CD8-positive, alpha-beta memory T cell (primary cell): ENCODE measurements at places on chromosomes 3 and 15.

- DNase-seq = no peak
These were observed 11.8 kb downstream of the SLC12A8 start for GRCh38 chr3:125200731-125201139.

DNA sequence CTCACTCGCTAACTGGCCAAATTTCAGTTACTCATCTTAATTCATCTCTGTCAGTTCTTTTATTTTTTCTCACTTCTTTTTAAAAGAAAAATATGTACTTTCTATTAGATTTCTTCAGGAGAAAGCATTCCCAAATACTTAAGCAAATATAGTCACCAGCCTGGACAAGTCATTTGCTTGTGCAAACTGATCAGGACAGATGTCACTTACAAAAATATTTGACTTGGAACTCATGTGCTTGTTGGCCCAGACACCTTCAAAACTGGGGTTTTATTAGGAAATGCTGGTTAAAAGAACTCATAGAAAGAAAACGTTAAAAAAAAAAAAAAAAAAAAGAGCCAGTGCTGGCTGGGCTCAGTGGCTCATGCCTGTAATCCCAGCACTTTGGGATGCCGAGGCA, 31.3 kb upstream of the FOXP1 start:
- DNase-seq = no peak

GRCh38 chr15:95501865-95502264, 828.6 kb upstream of the NR2F2 start:
- no peak for DNase-seq

- no peak for DNase-seq
These were observed 204.2 kb upstream of the PROK2 start for GRCh38 chr3:71989165-71989564.

DNA sequence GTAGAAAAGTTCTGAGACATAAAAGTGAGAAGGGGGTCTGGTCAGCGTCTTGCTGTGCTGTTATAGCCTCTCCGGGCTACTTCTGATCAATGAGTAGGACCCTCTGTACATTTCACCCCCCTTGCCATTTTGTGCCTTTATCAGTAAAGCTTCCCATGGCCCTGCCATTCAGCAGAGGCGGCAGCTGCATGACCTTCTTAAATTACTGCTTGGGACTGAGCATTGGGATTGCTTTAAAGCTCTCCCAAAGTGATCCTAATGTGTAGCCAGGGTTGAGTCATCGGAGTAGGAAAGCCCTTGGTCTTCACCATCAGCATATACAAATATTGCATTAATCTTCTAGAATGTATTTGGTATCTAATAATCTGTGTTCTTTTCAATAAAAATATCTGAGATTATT, 70.2 kb downstream of the FMN1 start:
- DNase-seq = no peak

DNA sequence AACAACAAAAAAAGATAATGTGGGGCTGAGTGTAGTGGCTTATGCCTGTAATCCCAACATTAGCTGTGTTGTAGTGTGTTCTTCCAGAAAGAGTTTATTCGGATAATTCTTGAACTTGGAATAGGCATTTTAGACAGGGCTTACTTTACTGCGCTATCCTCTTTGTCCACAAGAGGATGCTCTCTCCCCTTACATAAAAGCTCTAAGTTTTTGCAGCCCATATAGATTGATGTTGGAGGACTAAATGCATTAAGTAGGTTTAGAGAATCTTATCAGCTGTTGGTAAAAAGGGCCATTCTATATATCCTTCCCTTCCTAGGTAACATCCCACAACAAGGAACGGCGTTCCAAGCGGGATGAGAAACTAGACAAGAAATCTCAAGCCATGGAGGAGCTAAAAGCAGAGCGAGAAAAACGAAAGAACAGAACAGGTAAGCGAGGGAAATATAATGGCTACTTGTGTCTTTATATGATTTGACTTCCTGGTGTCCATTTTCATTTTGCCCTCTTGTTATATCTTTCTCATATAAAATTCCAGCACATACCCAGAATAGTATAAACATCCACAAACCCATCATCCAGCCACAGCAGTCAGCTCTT, 27.8 kb upstream of the ITPKA start:
- no peak for DNase-seq

- no peak for DNase-seq
These were observed 225.2 kb downstream of the VPS13C start for GRCh38 chr15:61835029-61835428.

DNA sequence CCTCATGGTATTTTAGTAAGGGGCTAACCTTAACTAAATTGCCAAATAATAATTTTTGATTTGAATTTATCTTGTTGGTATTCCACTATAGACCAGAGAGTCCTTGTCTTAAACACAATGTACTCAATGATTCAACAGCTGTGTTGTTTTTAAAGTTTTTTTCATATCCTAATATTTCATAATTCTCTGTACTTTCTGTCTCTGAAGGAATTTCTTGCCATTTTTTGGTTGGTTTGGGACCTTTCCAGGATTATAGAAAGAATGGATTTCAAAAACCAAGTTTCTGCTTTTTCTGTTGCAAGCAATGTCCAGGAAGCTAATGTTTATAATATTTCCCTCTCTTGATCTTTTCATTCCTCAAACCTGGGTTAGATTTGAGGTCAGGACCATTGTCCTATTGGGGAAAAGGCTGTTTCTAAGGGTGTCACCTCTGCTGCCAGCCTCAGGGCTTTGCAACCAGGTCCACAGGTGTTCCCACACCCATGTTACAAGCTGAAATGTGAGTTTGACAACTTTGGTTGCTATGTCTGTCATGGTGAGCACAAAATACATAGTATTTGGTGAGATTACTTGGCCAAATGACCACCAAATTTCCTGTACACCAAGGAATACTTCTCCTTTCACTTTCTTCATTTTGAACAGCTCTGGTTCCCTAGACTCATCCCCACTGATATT, 363.7 kb upstream of the RGMA start:
- no peak for DNase-seq

GRCh38 chr15:49023354-49023753, 22.9 kb downstream of the SECISBP2L start:
- no peak for DNase-seq

- no peak for DNase-seq
These were observed 273.2 kb downstream of the MECOM start for GRCh38 chr3:169390271-169390670.

DNA sequence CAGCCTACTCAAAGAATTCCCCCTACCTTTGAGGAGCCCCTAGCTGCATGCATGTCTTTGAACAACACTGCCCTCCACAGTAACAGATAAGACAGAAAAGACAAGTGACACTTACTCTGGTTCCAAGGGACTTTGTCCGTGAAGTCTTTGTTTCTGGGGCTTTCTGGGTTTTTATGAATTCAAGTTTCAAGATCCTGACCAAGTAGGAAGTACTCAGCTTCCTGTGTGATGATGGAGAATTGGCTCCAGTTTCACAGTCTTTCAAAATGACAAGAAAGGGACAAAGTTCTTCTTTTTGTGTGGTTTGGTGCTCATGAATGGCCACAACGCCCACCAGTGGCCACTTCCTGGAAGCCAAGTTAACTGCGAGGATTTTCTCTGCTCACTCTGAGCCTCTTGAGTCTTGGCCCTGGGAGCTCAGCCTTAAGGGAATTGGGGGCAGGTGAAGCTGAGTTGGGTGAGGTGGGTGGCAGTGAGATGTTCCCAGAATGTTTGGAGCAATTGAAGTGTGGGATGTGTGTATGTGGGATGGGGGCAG, at the start of gene CCR1:
CCR1 (minus strand) TSS at position 147 of the 538 bp plus-strand sequence. CDS start 4,000 bp downstream, outside the sequence.
- DNase-seq = peak; percentile 32

- peak; percentile 65 for DNase-seq
These were observed 58.5 kb downstream of the CMSS1 start for GRCh38 chr3:99875929-99876841.

DNA sequence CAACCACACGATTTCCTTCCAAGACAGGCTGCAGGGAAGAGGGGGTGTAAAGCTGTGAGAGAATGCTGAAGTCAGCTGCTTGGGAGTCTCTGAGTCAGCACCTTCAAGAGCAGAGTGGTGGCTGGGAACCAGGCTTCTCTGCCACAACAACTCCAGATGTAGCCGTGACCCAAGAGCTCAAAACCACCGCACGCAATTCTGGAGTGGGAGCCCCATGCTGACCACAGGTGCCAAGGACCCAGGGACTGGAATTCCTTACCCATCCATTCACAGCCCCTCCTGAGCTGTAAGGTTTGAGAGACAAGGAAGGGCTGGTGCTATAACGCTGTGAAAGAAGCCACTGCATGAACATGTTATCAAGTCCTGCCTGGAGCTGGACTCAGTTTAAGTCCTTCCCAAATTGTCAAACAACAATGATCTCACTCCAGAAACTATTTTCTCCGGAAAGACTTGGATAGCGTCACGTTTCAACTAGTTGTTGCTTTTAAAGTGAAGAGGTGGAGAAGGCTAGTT, 61.4 kb downstream of the UMPS start:
- DNase-seq = no peak

- no peak for DNase-seq
These were observed 103.5 kb upstream of the RPL32 start for GRCh38 chr3:12944849-12945248.

DNA sequence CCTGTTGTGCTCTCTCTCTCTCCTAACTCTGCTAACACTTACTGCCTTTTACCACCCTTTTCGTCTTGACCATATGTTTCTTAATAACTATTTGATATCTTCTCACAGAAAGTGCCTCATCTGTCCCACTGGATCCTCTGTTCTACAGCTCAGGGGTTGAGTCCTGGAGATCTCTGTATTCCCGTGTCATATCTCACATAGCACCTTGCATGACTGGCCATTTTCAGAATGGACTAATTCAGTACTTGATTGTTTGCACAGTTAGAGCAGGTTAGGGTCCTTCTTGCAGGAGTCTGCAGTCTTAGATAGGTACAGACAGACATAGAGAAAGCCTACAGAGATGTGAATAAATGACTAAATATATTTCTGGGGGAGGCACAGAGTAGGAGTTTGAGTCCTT, 20.9 kb downstream of the HACD3 start:
- DNase-seq = no peak

GRCh38 chr3:127349501-127350171, 61.8 kb upstream of the PRR20G start:
- no peak for DNase-seq

DNA sequence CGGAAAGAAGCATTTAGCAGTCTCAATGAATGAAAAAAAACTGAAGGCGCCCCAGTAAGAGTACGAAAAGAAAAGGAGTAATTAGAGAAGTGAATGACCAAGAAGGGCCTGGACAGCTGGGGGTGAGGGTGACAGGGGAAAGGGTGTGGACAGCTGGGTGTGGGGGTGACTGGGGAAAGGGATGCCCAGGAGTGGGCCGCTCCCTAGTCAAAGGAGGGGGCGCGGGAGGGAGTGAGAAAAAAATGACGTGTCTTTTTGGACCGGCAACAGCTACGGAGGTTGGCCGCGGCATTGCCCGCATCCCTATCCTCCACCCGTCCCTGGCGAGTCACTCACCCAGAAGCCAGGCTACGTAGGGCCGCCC, 274 bp upstream of the ZCWPW2 start:
- DNase-seq = no peak

- DNase-seq = no peak
These were observed 48.7 kb upstream of the VILL start for GRCh38 chr3:37941608-37942508.

DNA sequence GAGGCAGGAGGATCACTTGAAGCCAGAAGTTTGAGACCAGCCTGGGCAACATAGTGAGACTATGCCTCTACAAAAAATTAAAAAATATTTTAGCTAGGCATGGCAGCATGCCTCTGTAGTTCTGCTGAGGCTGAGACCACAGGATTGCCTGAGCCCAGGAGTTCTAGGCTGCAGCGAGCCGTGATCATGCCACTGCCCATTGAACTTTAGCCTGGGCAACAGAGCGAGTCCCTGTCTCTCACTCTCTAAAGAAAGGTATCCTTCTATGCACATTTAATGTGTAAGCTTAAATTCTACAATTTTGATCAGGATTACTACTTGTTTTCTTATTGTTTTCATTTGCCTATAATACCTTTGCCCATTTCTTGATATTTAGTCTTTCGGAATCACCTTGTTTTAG, 26.8 kb downstream of the GALK2 start:
- no peak for DNase-seq

- no peak for DNase-seq
These were observed 28.8 kb upstream of the HES1 start for GRCh38 chr3:194107107-194107506.

DNA sequence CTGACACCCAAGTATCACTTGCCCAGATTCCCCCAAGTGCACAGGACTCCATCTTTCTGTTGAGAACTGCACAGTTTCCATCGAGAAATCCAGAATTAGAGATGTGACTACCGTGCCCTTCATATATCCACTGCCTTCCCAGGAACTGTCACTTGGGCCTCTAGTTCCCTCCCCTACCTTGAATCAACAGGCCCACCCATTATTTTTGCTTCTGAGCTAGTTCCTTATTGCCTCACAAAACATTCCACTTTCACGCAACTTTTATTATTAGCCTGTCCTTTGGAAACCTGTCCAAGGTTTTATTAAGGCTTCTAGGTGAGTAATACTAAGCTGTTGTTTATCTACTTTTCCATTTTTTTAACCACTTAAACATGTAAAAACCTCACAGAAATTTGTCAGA, 17.1 kb upstream of the SLC30A4 start:
- no peak for DNase-seq

GRCh38 chr15:61660579-61660978, 399.7 kb downstream of the VPS13C start:
- no peak for DNase-seq

DNA sequence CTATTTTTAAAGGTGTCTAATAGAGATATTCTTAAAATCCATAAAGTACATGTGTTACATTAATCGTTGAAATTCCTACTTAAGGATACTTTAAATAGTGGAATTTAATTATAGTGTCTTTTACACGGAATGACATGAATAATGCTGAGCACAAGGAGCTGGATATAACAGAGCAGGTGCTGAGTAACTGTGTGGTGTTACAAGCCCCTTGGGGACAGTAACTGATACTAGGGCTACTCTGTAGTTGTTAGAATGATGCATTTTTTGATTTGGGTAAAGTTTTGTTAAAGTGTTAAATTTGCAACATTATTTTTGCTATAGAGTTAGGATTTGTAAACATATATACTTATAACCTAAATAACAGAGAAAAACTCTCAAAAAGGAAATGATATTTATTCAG, 1496.1 kb downstream of the OTOL1 start:
- DNase-seq = no peak

DNA sequence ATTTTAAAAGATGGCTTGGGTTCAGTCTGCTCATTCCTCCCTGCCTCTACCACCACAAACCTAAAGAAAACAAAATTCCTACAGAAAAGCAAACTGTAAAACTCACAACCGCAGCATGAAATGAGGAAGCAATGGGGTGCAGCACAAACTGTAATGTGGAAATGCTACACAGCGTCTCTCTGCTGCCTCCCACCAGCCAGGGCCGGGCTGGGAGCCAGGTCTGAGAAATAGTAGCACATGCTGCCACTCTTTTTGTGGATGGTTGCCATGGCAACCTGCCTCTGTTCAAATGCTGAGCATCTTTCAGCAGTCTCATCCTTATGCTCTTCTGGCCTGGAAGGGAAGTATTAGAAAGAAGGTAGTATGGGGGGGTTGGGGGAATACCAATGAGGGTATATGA, 55.4 kb downstream of the EOMES start:
- DNase-seq = no peak

GRCh38 chr3:50264964-50265485, 3.9 kb upstream of the SEMA3B start:
- DNase-seq = no peak

GRCh38 chr3:57917601-57918000, 90.6 kb upstream of the FLNB start:
- DNase-seq = no peak
